ENCODE measurements at places on chromosomes 3 and 15. TPM values are rescaled to one million over a fixed set of nuclear protein-coding genes. Genes with fewer than 3 reads are reported as not detected.

Gene TM4SF4
- polyA plus RNA-seq: 0.98 TPM

Gene SLCO2A1
- 1.1 TPM for polyA plus RNA-seq

Gene ENTPD3
- polyA plus RNA-seq: not detected

Gene DPH6
- polyA plus RNA-seq: 19.2 TPM

Gene GOLGA8T
- polyA plus RNA-seq: 0.03 TPM

- no peak for DNase-seq
Measured at GRCh38 chr3:131701153-131701770, 198.5 kb upstream of the MRPL3 start.

GRCh38 chr15:46872981-46873330 is 844.3 kb upstream of the SEMA6D start:
- no peak for DNase-seq

- DNase-seq: no peak
Measured at GRCh38 chr15:27025481-27025966, 54.5 kb downstream of the GABRG3 start.

- no peak for DNase-seq
Measured at GRCh38 chr15:28957606-28958498, 72.1 kb downstream of the APBA2 start.

Measured in fibroblast of lung (primary cell).